Left ventricle myocardium inferior (tissue), 1 donor: ENCODE measurements at places on chromosomes 7 and 10. TPM values are rescaled to one million over a fixed set of nuclear protein-coding genes. Genes with fewer than 3 reads are reported as not detected.

The PIK3AP1 gene
- total RNA-seq: 5.4 TPM

The SNCG gene
- 14.7 TPM for total RNA-seq

The GSDME gene
- 5.6 TPM for total RNA-seq

The PRSS37 gene
- not detected for total RNA-seq

The TMEM178B gene
- 35.9 TPM for total RNA-seq

The JCAD gene
- 23.5 TPM for total RNA-seq

The RPEL1 gene
- total RNA-seq: not detected

The DYNC1I1 gene
- 38.8 TPM for total RNA-seq

The MOGAT3 gene
- not detected for total RNA-seq

The ADRA2A gene
- total RNA-seq: 0.27 TPM

The TUBAL3 gene
- total RNA-seq: 0.36 TPM

The LBX1 gene
- total RNA-seq: not detected

The PHKG1 gene
- total RNA-seq: 21.4 TPM

The NUTM2E gene
- not detected for total RNA-seq

The ACTL6B gene
- not detected for total RNA-seq

The WIPF3 gene
- total RNA-seq: 8.0 TPM

The DPYSL4 gene
- 42.8 TPM for total RNA-seq

The TRPV5 gene
- total RNA-seq: not detected

The ORAI2 gene
- 2.6 TPM for total RNA-seq

The LIPA gene
- 12.8 TPM for total RNA-seq

The EPO gene
- total RNA-seq: not detected
